ENCODE measurements at places on chromosomes 4 and X. TPM values are rescaled to one million over a fixed set of nuclear protein-coding genes. Genes with fewer than 3 reads are reported as not detected.

CWH43 gene
- total RNA-seq, result not detected

KCNE5 gene
- 0.13 TPM for total RNA-seq

IDUA gene
- 10.5 TPM for total RNA-seq

UGT2B10 gene
- not detected for total RNA-seq

GRIA2 gene
- not detected for total RNA-seq

TLR2 gene
- total RNA-seq, result 0.13 TPM

KLHL34 gene
- not detected for total RNA-seq

CNKSR2 gene
- total RNA-seq, result not detected

CT45A5 gene
- not detected for total RNA-seq

PRR32 gene
- total RNA-seq, result not detected

IL3RA gene
- total RNA-seq, result 20.4 TPM

TMSB15C gene
- total RNA-seq, result 10.9 TPM

MAOB gene
- not detected for total RNA-seq

DNASE1L1 gene
- total RNA-seq, result 121 TPM

LIMCH1 gene
- 25.4 TPM for total RNA-seq

PGAM4 gene
- not detected for total RNA-seq

GABRB1 gene
- total RNA-seq, result not detected

BGN gene
- 70.9 TPM for total RNA-seq

TRPC5OS gene
- not detected for total RNA-seq

SRPX gene
- total RNA-seq, result 50.8 TPM

CFI gene
- 23.4 TPM for total RNA-seq

CXCL5 gene
- 0.13 TPM for total RNA-seq

HS3ST1 gene
- total RNA-seq, result 0.77 TPM

GC gene
- total RNA-seq, result not detected

L1CAM gene
- 0.13 TPM for total RNA-seq

RAB40AL gene
- 0.38 TPM for total RNA-seq

DOK7 gene
- total RNA-seq, result not detected

CACNA1F gene
- under 0.01 TPM for total RNA-seq

WWC2 gene
- 20.3 TPM for total RNA-seq

TEX11 gene
- total RNA-seq, result not detected

KLHL8 gene
- total RNA-seq, result 7.4 TPM

VMA21 gene
- 49.8 TPM for total RNA-seq
